ENCODE measurements at places on chromosomes 5 and 9.

DNA sequence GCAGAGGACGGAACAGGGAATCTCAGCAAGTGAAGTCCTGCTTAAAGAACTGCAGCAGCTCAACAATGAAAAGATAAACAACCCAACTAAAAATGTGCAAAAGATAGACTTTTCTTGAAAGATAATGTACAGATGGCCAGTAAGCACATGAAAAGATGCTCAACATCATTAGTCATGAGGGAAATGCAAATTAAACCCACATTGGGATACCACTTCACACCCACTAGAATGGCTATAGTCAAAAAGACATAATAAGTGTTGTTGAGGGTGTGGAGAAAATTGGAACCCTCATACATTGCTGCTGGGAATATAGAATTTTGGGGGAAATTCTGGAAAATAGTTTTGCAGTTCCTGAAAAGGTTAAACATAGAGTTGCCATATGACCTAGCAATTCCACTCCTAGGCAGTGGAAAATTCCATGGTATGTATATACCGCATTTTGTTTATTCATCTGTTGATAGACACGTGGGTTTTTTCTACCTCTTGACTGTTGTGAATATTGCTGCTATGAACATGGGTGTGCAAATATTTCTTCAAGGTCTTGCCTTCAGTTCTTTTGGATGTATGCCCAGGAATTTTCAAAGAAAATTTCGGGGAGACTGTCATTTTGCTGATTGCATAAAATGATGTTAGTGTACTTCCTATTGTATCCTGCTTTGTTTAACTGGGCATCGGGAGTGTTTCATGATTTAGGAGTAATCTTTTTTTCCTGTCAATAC lies 7.2 kb downstream of the CNOT8 start:
- no peak for DNase-seq

GRCh38 chr5:141485321-141486055 lies 658 bp downstream of the PCDHGC4 start:
- DNase-seq, result no peak

DNA sequence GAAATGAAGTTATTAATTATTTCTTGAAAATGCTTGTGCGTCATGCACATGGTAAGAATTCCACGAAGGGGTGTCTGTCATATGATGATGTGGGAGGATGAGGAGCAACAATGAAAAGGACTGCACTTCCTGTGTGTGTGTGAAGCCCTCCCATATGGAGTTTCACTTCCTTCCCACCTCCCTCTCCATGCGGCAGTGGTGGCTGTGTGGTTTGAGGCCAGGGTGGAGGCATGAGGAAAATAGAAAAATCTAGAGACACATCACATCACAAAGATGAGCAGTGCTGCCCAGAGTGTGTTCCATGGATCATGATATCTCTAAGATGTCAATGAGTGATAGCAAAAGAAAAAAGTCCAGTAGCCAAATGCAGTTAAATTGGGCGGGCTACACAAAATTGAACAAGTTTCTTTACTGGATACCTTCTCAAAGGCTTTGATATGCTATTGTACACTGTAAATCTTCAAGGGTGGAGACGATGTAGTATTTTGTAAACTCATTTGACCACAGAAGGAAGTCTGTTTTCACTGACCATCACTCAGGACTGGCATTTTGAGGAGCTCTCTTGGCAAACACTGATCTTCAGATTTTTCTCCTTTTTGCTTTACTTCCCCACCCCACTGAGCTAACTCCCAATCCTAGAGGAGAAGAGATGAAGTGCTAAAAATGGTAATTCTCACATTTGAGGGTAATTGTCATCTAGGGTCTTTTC lies 55.7 kb upstream of the EQTN start:
- no peak for DNase-seq

- DNase-seq, result no peak
These were observed 15.2 kb upstream of the SH3RF2 start for GRCh38 chr5:145921211-145921610.

DNA sequence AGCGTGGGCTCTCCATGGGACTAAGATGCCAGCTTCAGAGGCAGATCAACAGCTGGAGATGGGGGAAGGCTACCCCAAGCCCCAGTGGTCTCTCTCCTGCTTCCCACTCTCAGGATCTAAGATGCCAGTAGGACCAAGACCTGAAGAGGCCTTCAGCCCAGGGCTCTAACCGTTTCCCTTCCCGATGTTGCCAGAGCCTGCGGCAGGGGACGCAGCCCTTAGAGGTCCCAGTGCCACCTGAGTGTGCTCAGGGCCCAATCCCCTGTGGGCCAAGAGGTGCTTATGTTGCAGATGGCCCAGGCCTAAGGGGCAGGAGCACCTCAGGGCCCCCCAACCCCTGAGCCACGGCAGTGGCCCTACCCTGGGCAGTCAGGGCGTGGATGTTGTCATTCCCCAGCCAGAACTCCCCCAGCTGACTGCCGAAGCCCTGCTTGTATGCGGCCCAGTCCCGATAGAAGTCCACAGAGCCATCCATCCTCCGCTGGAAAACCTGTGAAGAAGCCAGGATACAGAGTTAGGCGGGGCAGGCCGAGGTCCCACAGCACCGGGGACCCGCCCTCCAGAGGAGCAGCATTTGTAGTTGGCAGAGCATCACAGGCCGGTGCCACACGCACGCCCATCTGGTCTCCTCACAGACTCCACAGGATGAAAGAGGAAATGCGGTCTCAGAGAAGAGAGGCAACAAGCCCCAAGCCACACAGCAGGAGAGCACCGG lies 5.4 kb downstream of the FCN1 start:
- no peak for DNase-seq

- DNase-seq, result no peak
These were observed 202.9 kb upstream of the PANK3 start for GRCh38 chr5:168781941-168782571.

DNA sequence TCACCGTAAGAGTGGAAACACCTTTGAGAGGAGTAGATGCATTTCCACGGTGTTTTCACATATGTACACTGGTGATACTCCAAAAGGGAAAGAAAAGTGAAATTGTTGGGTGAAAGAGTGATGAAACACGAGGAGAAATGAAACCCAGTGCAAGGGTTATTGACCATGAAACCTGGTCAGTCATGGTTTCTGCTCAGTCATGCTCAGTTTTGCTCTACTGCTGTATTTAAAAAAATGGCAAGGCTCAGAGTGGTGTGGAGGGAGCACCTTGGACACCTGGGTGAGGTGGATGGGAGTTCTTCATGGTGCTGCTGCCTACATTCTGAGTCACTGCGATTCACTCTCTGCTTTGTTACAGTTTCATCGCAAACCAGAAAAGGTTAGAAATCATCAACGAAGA lies 32.3 kb downstream of the NTRK2 start:
- DNase-seq, result no peak

DNA sequence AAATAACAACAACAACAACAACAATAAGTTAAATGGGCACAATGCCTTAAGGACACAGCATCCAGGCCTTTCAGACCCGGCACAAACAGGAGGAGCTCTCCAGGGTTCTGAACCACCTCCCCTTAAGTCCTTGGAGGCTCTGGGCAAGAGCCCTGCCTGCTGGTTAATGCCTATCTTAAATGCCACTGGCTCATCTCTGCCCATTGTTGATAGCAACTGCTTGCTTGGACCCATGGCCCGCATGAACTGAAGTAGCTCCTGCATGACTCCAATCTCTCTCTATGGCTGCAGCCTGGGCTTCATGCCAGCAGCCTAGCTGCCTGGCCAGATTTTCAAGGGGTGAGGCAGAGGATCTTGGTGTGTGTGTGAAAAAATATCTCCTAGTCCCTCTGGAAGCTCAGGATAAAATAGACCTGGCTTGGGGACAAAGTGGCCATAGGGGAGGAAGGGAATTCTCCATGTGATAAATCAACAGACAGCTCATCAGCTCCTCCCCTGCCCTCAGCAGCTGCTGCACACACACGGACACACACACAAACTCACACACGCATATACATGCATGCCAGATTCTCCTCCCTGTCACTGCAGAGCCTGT lies 27.4 kb downstream of the FAM219A start:
- no peak for DNase-seq

DNA sequence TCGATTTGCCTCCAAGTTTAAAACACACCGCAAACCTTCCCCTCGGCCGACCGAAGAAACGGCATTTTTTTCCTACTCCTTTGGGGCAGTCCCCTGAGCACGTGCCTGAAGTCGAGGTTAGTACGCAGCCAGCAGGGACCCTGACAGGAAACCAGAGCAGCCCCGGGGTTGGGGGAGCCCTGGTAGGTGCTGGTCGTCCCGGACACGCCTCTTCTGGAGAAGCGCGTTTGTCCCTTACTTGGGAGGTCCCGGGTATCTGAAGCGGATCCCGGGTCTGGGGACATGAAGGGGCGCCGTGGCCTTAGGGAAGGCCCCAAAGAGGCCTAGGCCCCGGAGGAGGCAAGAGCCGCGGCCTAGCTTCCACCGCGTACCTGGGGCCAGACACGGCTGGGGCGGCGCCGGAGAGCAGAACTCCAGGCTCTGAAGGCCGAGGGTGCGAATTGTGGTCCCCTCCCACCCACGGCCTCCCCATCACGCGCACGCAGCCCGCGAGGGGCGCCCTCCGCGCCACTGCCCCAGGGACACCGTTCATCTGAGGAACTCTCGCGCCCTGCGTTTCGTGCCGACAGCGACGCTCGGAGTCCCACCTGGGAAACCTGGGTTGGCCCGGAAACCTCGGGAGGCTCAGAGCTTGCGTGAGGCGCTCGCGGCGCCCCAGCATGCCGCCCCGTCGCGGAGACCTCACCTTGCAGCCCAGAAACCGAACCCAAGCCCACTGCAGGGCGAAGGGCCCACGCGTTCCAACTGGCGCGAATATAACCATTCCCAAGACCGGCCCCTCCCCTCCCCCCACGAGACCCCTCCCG lies 10.4 kb downstream of the OTP start:
- no peak for DNase-seq

GRCh38 chr5:175159956-175160355 lies 284.0 kb downstream of the DRD1 start:
- no peak for DNase-seq

GRCh38 chr5:116037236-116037822 lies 5.1 kb downstream of the ARL14EPL start:
- no peak for DNase-seq

GRCh38 chr5:58085800-58086199 lies 374.1 kb downstream of the PLK2 start:
- DNase-seq, result no peak

- DNase-seq, result no peak
These were observed 230.5 kb downstream of the NSG2 start for GRCh38 chr5:174275959-174276358.

GRCh38 chr5:66138637-66139317 lies 5.3 kb upstream of the SREK1 start:
- no peak for DNase-seq

- DNase-seq, result no peak
These were observed 116.5 kb downstream of the TRPM6 start for GRCh38 chr9:74771262-74771585.

DNA sequence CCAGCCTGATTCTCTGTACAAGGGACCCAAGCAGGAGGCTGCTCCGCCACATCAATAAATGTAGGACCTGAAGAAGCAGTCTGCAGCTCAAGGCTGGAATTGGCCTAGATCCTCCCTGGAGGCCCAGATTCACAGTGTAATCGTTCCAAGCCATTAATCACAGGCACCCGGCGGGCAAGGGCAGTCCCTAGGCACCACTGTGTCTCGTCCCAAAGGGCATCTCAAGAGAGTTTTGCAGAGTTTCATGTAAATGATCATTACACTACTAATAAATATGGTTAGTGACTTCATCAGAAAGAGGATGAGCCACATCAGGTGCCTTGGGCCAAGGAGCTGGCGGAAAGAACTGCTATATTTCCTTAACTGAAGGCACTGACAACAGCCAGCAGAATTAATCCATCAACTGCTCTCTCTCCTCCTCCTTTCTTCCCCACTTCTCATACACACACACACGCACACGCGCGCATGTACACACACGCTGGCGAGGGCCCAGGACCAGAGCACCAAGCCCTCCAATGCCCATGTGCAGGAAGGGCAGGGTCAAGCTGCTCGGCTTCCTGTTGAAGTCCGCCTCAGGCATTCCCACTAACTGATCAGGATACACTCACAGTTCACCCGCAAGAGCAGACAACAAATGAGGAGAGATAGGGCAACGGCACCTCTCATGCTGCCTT lies 33.9 kb downstream of the GNAQ start:
- no peak for DNase-seq

DNA sequence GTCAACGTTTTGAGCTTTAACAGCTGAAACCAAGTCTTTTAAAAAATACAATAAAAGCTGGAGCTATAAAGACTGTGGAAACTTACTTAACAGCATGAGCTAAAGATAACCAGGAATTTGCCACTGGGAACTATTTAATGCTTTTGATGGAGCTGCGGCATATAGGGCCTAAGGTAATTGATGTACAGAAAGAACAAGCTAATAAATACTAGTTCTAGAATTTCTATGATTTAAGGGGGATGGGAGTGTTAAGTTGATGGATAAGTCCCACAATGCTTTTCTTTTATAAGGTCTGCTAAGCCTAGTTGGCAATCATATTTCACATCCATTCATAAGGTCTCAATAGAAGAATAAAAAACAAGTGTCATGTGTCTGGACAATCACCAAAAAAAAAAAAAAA lies 334.0 kb upstream of the DMAC1 start:
- no peak for DNase-seq

- DNase-seq, result no peak
These were observed 1.2 kb downstream of the TTC33 start for GRCh38 chr5:40754381-40755092.

DNA sequence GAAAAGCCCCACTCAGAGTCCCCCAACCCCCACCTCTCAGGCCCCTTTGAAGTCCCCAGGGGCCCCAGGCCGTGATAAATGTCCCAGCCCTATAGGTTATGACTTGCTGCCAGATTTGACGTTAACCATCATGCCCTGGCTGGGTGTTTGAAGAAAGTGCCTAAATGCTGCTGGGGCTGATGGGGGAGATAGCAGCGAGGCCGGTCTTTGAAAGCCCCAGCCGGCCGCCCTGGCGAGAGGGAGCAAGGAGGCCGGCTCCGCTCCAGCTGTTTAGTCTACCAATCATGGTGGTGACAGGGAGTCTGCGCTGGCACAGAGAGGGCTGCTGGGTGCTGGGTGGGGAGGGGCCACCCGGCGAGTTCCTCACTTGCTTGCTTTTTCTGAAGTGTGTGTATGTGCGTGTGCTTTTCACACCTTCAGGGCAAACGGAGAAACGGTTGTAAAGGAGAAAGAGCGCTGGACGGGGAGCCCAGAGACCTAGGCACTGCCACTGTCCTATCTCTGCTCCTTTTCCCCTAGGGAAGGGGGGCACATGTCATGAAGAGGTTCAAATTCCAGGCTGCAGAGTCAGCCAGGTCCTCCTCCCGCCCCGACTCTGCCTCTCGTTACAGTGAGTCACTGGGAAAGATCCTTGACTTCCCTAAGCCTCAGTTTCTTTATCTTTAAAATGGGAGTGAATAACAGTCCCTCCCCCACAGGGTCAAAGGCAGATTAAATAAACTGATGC lies 126.1 kb upstream of the HAND1 start:
- DNase-seq, result no peak

DNA sequence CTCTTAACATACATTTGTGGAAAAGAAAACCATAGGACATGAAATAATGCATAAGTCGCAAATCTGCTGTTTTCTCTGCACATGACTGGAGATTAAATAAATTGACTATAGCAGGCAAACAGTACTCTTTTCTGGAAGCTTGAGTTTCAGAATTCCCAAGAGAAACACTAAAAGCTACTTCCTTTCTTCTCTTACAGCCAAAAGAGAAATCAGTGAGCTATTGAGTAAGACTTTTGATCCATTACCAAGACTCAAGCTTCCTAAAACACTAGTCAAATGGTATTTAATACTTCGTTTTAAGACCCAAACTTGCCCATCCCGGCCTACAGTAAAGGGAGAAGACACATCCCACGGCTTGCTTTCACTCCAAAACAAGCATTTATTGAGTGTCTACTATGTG lies 335.8 kb upstream of the PUM3 start:
- no peak for DNase-seq

GRCh38 chr5:157004893-157005551 lies 42.0 kb upstream of the TIMD4 start:
- no peak for DNase-seq

Measured in stimulated activated CD4-positive, alpha-beta T cell treated with anti-CD3 and anti-CD28 coated beads, Interleukin-1b, Interleukin-23, amount 100 ng/mL, for 1 hour (primary cell).